Nasal cavity respiratory epithelium epithelial cell of viscerocranial mucosa (primary cell): ENCODE measurements at places on chromosomes 2 and 18. TPM values are rescaled to one million over a fixed set of nuclear protein-coding genes. Genes with fewer than 3 reads are reported as not detected.

Gene MSTN
- under 0.01 and 0.28 TPM in 2 replicates for total RNA-seq

Gene SAG
- total RNA-seq = not detected in 2 replicates

Gene DDX18
- 74.5 and 111 TPM in 2 replicates for total RNA-seq

Gene COL4A3
- total RNA-seq = 0.07 TPM in 1 of 2 replicates, not detected in the other

Gene C2orf66
- total RNA-seq = under 0.01 and 0.93 TPM in 2 replicates

Gene POTEI
- not detected in 2 replicates for total RNA-seq

Gene LHCGR
- not detected in 2 replicates for total RNA-seq

Gene SLC14A1
- total RNA-seq = not detected in 2 replicates

Gene SF3B6
- total RNA-seq = 151 and 238 TPM in 2 replicates

Gene FOXI3
- total RNA-seq = 0.34 TPM in 1 of 2 replicates, not detected in the other

Gene CASP8
- total RNA-seq = 25.6 and 40.2 TPM in 2 replicates

Gene IGFBP2
- total RNA-seq = 112 and 840 TPM in 2 replicates

Gene CTAGE1
- total RNA-seq = under 0.01 TPM in 1 of 2 replicates, not detected in the other

Gene EPAS1
- 102 and 223 TPM in 2 replicates for total RNA-seq

Gene CFAP65
- total RNA-seq = not detected in 2 replicates

Gene SERPINB13
- total RNA-seq = 16.7 and 114 TPM in 2 replicates
